Colonic mucosa (tissue), 4 donors: ENCODE measurements at places on chromosomes 5 and 9. TPM values are rescaled to one million over a fixed set of nuclear protein-coding genes. Genes with fewer than 3 reads are reported as not detected.
A peak's percentile ranks its signal among the peaks of the same experiment; 100 is the strongest.

DNA sequence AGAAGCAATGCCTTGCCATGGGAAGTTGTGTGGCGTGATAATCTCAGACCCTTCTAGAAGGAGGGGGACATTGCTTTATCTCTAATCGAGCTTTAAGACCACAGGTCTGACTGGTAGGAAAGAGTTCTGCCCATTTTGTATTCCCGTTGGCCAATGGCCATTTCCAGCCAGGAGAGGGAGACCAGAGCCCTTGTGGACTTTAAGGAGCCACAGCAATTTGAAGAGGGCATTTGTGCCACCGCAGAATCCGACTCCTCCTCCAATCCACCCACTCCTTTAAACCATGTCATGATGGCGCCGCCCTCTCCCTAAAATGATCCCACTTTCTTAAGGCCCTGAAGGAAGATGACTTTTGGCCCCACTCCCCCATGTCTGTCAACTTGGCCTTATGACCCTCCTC is 560.5 kb upstream of the ADAMTS16 start:
- H3K36me3 ChIP-seq = no peaks in the 10 kb centered on the region
- H3K27ac ChIP-seq = no peak overlapping the region
- H3K27me3 ChIP-seq = no peaks in the 10 kb centered on the region

- no peaks in the 10 kb centered on the region for H3K27me3 ChIP-seq
- H3K36me3 ChIP-seq = no peaks in the 10 kb centered on the region
- H3K4me3 ChIP-seq = no peak overlapping the region
- no peak overlapping the region for H3K27ac ChIP-seq
Observed at GRCh38 chr5:94017579-94017978, 276.2 kb upstream of the POU5F2 start.

GRCh38 chr9:121484651-121485446 is 14.8 kb downstream of the GGTA1 start:
- no peaks in the 10 kb centered on the region for H3K36me3 ChIP-seq
- no peak for DNase-seq
- no peaks in the 10 kb centered on the region for H3K4me1 ChIP-seq
- peak overlapping the region; percentile 9 for H3K27ac ChIP-seq

- peaks cover 6% of the 10 kb centered on the region for H3K4me1 ChIP-seq
- no peak overlapping the region for H3K27ac ChIP-seq
- no peak overlapping the region for H3K4me3 ChIP-seq
- H3K36me3 ChIP-seq = no peaks in the 10 kb centered on the region
- no peaks in the 10 kb centered on the region for H3K27me3 ChIP-seq
- no peak for DNase-seq
Observed at GRCh38 chr9:98186236-98186635, 6.2 kb downstream of the CORO2A start.

GRCh38 chr9:16106021-16106571 is 553.3 kb downstream of the CCDC171 start:
- no peaks in the 10 kb centered on the region for H3K4me1 ChIP-seq
- no peak overlapping the region for H3K27ac ChIP-seq
- H3K4me3 ChIP-seq = no peak overlapping the region
- H3K27me3 ChIP-seq = no peaks in the 10 kb centered on the region
- DNase-seq = no peak

- no peak overlapping the region for H3K4me3 ChIP-seq
- DNase-seq = no peak
- no peaks in the 10 kb centered on the region for H3K4me1 ChIP-seq
- no peaks in the 10 kb centered on the region for H3K36me3 ChIP-seq
- H3K27ac ChIP-seq = no peak overlapping the region
- no peaks in the 10 kb centered on the region for H3K27me3 ChIP-seq
Observed at GRCh38 chr9:91458906-91459305, 35.3 kb upstream of the NFIL3 start.

- H3K4me3 ChIP-seq = peak overlapping the region; percentile 71
- H3K27ac ChIP-seq = peak overlapping the region; percentile 15
- H3K36me3 ChIP-seq = no peaks in the 10 kb centered on the region
- DNase-seq = peak; percentile 82
- no peaks in the 10 kb centered on the region for H3K27me3 ChIP-seq
Observed at GRCh38 chr5:93621327-93621798, 38.3 kb downstream of the NR2F1 start.

- H3K4me3 ChIP-seq = no peak overlapping the region
- no peaks in the 10 kb centered on the region for H3K36me3 ChIP-seq
- no peaks in the 10 kb centered on the region for H3K27me3 ChIP-seq
- no peak for DNase-seq
- H3K4me1 ChIP-seq = no peaks in the 10 kb centered on the region
Observed at GRCh38 chr5:96113170-96113939, 151.7 kb upstream of the ELL2 start.

DNA sequence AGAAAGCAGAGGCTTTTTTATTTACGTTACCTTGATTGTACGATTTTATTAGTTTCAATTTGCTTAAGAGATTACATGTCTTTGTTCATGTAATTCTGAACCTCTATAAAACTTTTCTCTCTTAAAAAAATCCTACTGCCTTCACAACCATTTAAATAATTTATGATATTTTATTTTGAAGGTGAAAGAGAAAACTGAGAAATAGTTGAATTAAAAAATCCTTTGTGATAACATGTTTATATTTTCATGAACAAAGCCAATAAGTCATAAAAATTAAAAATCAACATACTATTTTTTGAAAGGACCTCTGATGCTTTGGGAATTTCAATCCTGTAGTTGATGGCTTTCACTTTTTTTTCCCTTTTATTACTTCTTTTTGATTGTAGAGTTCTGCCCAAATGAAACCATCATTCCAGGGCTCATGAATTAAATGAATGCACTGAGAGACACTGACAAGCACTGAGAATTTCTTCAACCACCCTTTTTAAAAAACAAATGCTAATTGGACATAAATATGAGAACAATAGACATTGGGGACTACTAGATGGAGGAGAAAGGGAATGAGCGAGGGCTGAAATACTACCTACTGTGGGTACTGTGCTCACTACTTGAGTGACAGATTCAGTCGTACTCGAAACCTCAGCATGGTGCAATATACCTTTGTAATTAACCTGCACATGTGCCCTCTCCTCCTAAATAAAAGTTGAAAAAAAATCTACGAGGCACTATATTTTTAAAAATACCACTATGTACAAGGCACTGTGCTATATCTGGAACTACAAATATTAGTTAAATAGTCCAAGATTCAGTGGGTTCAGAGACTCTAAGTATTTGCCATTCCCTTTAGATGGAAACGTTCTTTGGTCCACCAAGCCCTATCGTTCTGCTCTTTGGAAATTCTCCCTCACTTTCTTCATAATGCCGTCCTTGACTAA is 5.9 kb downstream of the CDKN2A start:
- peaks cover 18% of the 10 kb centered on the region for H3K27me3 ChIP-seq
- no peak overlapping the region for H3K27ac ChIP-seq
- no peak overlapping the region for H3K4me3 ChIP-seq

- no peaks in the 10 kb centered on the region for H3K36me3 ChIP-seq
- no peaks in the 10 kb centered on the region for H3K4me1 ChIP-seq
- no peaks in the 10 kb centered on the region for H3K27me3 ChIP-seq
- H3K27ac ChIP-seq = no peak overlapping the region
Observed at GRCh38 chr5:40495237-40495635, 184.5 kb upstream of the PTGER4 start.

DNA sequence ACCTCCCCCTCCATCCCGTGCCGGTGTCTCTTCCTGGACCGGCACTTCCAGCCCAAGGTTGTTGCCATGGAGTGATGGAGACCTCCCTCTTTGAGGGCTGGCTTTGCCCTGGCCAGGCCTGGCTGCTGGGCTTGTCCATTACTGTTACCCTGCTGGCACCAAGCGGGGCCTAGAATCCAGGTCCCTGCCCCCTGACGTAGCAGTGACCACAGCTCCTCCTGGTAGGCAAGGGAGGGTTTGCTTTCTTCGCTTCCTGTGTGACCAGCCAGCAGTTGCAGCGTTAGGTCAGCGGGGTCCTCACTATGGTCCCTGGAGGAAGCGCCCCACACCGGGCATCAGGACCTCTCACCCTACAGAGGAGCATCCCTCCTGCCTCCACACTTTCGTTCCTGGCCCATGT is 146.7 kb upstream of the COL5A1 start:
- DNase-seq = no peak
- no peak overlapping the region for H3K4me3 ChIP-seq
- no peak overlapping the region for H3K27ac ChIP-seq
- H3K4me1 ChIP-seq = no peaks in the 10 kb centered on the region

DNA sequence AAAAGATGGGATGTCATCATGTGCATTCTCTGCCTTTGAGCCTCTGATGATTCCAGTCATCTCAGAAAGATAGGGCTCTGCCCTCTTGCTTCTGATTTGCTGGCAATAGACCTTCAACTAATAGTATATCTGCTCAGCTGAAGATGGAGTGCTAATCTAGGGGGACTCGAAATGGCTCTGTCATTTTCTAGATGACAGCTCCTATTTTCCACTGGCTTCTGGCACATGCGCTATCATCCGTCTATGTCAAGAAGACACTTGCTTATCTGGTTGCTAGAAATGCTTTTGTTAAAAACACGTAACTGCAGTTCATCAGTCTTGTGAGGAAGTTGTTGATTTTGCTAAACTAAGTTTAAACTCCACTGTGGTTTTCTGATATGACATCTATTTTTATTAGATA is 265.5 kb upstream of the ZNF608 start:
- peaks cover 6% of the 10 kb centered on the region for H3K4me1 ChIP-seq
- no peaks in the 10 kb centered on the region for H3K27me3 ChIP-seq
- H3K27ac ChIP-seq = no peak overlapping the region
- no peak overlapping the region for H3K4me3 ChIP-seq

- H3K27me3 ChIP-seq = no peaks in the 10 kb centered on the region
- no peak for DNase-seq
- H3K36me3 ChIP-seq = no peaks in the 10 kb centered on the region
- no peak overlapping the region for H3K27ac ChIP-seq
Observed at GRCh38 chr5:78887384-78888118, 97.6 kb downstream of the ARSB start.

EMB gene
- total RNA-seq = 6.1 TPM

ACER2 gene
- 10.6 TPM for total RNA-seq

RGS7BP gene
- 0.12 TPM for total RNA-seq

MVB12B gene
- total RNA-seq = 9.8 TPM

PSAT1 gene
- 7.5 TPM for total RNA-seq

PALM2AKAP2 gene
- 3.4 TPM for total RNA-seq

TEK gene
- 1.6 TPM for total RNA-seq

AMBP gene
- total RNA-seq = 1.5 TPM

POC5 gene
- total RNA-seq = 5.8 TPM

TRIP13 gene
- 5.8 TPM for total RNA-seq
